NCI-H1092 (cell line): ENCODE measurements at places on chromosomes 12 and 14.
A peak's percentile ranks its signal among the peaks of the same experiment; 100 is the strongest.

- DNase-seq = peak; percentile 30
Observed at GRCh38 chr14:105491366-105491973, 424 bp downstream of the TEDC1 start.

DNA sequence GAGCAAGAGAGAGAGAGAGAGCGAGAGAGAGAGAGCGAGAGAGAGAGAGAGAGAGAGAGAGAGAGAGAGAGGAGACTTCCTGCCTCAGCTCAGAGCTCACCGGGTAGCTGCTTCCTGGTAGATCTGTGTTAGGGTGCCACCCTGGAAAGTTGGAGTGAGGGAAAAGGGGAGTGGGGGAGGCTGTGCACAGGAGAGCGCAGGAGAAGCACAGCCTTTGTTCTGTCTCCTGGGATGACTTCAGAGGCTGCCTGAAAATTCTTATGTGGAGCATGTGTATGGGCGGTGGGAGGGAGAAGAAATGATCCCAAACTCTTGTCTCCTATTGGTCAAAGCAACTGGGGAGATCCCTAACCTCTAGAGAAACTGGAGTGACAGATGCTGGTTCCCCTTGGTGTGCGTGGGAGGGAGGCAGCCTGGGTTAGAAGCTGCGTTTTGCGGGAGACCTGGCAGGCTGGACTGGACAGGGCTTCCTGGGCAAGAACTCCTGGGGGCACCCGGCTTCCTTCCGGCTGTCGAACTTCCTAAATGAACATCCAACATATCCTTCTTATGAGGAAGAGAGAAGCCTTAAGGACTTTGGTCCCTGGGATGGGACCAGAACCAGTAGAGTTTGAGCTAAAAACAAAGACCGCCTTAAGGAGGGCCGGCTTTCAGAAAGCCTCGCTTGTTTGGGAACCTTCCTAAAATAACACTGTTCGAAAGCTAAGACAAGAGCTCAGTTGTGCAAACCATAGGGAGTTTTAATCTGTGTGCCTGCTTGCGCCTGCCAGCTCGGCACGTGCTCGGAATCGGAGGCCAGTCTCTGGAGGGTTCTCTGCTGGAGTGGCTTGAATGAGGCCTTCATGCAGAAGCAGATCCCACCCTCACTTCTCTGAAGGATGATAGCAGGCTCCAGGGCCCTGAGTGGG, 30.4 kb upstream of the BEGAIN start:
- DNase-seq = no peak

- no peak for DNase-seq
Observed at GRCh38 chr12:132493482-132494178, 3.7 kb downstream of the FBRSL1 start.

DNA sequence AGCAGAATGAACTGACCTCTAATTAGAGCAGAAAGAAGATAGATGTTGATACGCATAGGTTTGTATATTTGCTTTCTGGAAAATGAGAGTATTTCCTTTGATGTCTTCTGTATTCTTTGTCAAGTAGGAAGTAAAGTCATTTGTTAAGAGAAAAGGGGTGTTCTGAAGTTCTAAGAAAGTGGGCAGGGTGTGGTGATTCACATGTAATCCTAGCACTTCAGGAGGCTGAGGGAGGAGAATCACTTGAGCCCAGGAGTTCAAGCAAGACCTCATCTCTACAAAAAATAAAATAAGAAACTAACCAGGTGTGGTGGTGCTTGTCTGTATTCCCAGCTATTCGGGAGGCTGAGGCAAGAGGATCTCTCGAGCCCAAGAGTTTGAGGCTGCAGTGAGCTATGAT, 2.8 kb downstream of the RHNO1 start:
- DNase-seq = no peak

- DNase-seq = no peak
Observed at GRCh38 chr12:108514468-108514972, 557 bp upstream of the FICD start.

DNA sequence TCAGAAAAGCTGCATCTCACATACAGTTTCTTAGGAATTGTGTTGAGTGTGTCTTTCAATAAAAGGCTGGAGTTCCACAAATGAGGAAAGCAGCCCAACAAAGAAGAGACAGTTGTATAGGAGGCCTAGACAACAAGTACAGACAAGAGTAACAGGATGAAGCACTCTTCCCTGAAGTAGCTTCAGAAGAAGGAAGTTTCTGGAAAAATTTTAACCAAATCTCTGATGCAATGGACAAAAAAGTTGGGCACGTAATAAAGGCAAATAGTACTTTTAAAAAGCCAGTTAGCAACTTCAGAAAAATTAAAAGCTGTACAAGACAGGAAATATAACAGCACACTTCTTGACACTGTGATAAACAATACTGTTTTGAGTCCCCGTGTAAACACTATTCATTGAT, 134.1 kb upstream of the PLEKHG7 start:
- no peak for DNase-seq

GRCh38 chr12:71299541-71300376, 139.8 kb upstream of the LGR5 start:
- DNase-seq = no peak
